ENCODE measurements at places on chromosomes 5 and 9.

DNA sequence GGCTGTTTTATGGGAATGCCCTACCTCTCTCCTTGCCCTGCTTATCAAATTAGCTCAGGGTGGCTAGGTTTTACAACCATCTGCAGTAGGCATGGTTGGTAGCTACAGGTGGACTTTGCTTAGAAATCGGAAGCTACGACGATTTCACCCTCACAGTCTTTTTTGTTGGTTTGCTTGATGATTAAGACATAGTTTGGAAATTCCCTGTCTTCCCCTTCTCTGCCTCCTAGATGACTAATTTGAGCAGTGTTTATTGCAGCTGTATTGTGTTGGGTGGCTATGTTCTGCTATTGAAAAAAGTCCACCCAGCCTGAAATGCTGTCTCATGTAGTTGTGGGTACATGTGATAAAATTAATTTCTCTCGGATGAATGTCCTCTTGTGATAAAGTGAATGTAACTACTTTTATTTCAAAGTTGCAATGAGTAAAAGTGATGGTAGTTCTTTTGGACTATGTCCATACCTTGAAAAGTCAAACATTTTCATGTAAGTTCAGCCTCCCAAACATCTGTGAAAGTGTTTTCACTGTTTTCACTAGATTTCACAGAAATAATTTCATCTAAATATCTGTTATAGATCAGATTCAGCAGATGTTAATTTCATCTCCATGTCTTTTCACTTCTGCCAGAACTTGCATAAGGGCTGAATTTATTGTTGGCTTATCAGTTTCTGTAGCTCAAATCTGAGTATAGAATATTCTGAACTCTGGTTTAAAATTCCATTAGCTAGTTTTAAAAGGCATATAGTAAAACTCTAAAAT, 37.3 kb upstream of the FYB1 start:
- DNase-seq = peak; percentile 87

DNA sequence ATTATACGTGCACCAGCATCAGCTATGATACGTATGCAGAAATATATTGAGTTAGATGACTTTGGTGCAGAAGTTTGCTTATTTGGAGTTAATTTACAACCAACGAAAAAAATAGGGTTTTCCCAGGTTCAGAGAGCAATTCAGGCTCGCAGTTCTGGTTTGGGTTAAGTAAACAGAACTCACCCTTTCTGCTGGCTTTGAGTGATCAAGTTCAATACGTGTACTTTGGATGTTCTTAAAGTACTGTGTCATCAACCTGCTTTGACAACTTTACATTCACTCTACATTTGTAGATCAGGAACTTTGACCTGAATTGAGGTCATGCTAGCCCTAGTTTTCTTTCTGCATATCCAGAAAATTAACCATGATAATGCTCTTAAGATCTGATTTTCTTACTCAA, 40.7 kb downstream of the ACOT12 start:
- no peak for DNase-seq

GRCh38 chr5:148386041-148386440, 2.3 kb downstream of the FBXO38 start:
- DNase-seq = peak; percentile 4

GRCh38 chr5:181059297-181060230, 19.5 kb downstream of the BTNL9 start:
- DNase-seq = no peak
